ENCODE measurements at places on chromosomes 4 and X. TPM values are rescaled to one million over a fixed set of nuclear protein-coding genes. Genes with fewer than 3 reads are reported as not detected.

Gene AMELX
- not detected for total RNA-seq

Gene SLITRK4
- 1.8 TPM for total RNA-seq

Gene KCNE5
- total RNA-seq, result not detected

Gene USP17L10
- total RNA-seq, result not detected

Gene VCX
- total RNA-seq, result not detected

Gene AFM
- total RNA-seq, result not detected

Gene WDR17
- not detected for total RNA-seq

Gene RHOXF1
- total RNA-seq, result 0.62 TPM

Gene MAGEA9B
- total RNA-seq, result not detected

Gene MSANTD1
- total RNA-seq, result 0.76 TPM

Gene TAF7L
- total RNA-seq, result 0.46 TPM

Gene SHOX
- 0.54 TPM for total RNA-seq

Gene CLTRN
- 0.49 TPM for total RNA-seq

Measured in lower leg skin (tissue), 4 donors.